ENCODE measurements at places on chromosomes 2 and 18.

DNA sequence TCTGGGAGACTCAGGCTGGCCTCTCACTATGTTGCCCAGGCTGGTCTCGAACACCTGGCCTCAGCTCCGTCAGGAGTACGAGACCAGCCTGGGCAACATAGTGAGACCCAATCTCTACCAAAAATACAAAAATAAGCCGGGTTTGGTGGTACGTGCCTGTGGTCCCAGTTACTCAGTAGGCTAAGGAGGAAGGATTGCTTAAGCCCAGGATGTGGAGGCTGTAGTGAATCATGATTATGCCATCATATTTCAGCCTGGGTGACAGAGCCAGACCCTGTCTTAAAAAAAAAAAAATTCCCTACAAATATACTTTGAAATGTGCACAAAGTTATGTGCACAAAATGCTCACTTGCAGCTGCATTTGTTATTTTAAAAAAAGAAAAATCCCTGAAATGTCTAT, 26.3 kb upstream of the AGAP1 start:
- DNase-seq, result no peak

GRCh38 chr18:13546638-13547037, 179.7 kb downstream of the FAM210A start:
- no peak for DNase-seq

- DNase-seq, result no peak
Measured at GRCh38 chr2:238730001-238730669, 117.8 kb upstream of the TWIST2 start.

DNA sequence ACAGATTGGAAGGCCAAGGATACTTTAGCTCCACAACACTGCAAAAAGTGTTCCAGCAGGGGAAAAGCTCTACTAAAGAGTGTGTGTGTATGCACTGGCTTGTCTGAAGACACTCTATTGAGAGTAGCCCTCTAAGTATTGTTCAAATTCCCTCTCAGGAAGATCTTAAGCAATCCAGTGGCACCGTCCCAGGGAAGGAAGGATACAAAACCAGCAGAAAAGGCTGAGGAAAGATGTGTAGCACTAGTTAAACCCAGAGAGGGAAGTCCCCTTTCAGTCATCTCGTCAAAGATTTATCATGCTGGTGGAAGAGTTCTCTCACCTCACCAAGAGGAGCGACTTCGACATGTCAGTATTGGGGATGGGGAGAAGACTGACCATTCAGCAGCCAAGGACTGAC, 50.5 kb downstream of the DHRS9 start:
- DNase-seq, result no peak

DNA sequence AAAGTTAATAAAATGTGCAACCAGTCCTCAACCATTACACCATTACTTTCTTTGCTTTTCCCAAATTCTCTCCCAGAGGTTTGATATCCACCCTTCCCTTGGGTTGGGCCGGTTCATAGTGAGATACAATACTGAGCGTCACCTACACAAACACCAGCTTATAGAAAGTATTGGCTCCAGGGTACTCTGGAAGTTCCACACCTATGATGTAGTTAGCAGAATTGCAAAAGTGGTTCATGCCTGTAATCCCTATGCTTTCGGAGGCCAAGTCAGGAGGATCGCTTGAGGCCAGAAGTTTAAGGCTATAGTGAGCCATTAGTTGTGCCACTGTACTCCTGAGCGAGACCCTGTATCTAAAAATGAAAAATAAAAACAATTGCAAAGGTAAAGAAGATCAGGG, 15.3 kb upstream of the MAP4K3 start:
- DNase-seq, result no peak

- DNase-seq, result no peak
Measured at GRCh38 chr2:218870984-218871344, 9.7 kb upstream of the WNT10A start.

DNA sequence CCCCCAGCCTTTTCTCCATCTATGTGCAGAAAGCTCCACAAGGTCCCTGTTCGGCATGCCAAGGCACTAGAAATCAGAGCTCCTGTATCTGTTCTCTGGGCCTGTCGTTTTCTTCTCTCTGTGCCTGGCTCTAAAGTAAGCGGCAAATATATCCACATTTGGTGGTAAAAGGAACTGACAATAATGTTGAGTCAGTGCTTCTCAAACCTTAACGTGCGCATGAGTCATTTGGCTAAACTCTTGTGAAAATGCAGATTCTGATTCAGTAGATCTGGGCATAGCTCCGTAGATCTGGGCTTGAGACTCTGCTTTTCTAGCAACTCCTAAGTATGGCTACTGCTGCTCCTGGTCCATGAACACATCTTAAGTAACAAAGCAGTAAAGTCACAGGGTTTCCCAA, 16.5 kb upstream of the ACSL3 start:
- DNase-seq, result no peak

GRCh38 chr2:71560638-71561011, 107.3 kb downstream of the DYSF start:
- no peak for DNase-seq

GRCh38 chr2:217006217-217006616, 146.4 kb upstream of the TNP1 start:
- DNase-seq, result no peak

DNA sequence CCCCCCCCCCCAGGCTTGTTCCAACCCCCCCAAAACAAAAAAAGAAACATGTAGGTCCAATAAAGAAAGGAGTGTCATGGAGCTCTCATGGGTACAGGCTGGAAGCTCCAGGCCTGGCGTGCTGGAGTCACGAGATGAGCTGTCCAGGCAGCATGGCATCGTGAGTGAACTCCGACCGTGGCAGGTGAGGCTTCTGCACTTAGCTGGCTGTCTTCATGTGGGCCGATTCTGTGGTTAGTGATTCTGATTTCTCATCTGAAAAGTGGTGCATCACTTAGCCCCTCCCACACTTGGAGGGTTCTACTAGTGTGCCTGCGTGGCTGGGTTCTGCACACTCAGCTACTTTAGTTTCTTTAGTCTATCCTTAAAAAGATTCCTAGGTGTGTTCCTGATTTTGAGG, 126.4 kb upstream of the MGAT5 start:
- DNase-seq, result no peak

- DNase-seq, result no peak
Measured at GRCh38 chr2:21379140-21379539, 255.4 kb downstream of the TDRD15 start.

DNA sequence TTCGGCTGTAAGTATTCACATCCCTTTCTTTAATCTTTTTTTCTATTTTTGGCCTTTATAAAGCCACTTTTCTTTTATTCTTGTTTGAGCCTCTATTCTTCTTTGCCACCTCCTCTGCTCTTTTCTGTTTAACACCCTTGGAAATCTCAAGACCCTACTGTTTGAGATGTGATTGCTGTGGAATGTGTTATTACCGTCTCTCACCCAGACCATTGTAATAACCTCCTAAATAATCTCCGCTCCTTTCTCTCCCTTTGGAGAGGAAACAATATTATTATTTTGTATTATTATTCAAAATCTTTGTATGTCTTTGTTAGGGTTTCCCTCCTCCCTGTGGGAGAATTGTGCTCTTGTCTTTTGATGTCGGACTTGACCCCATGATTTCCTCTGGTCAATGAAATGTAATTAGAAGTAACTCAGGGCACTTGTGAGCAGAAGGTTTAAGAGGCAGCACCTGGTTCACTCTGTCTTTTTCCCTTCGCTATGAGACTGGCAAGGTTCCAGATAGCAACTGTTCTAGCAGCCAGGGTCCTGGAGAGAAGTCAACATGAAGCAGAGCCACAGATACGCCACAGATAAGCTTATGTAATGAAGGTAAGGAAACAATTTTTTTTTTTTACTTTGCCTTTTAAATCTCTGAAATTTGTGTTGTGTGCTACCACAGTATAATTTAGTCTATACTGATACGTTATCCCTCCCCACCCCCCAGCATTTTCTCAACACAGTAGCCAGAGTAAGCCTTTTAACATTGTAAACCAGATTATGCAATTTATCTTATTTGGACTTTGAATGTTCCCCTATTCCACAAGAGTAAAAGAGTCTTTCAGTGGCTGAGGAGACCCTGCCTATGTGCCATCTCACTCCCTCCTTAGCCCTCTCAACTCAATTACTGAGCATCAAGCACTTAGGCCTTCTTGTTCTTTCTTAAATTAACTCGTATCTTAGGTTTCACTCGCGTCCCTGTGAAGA, 601.2 kb upstream of the ZNF804A start:
- no peak for DNase-seq

GRCh38 chr2:107430006-107430405, 396.7 kb upstream of the RGPD4 start:
- DNase-seq, result no peak

- DNase-seq, result no peak
Measured at GRCh38 chr2:120586507-120587278, 149.0 kb upstream of the GLI2 start.

DNA sequence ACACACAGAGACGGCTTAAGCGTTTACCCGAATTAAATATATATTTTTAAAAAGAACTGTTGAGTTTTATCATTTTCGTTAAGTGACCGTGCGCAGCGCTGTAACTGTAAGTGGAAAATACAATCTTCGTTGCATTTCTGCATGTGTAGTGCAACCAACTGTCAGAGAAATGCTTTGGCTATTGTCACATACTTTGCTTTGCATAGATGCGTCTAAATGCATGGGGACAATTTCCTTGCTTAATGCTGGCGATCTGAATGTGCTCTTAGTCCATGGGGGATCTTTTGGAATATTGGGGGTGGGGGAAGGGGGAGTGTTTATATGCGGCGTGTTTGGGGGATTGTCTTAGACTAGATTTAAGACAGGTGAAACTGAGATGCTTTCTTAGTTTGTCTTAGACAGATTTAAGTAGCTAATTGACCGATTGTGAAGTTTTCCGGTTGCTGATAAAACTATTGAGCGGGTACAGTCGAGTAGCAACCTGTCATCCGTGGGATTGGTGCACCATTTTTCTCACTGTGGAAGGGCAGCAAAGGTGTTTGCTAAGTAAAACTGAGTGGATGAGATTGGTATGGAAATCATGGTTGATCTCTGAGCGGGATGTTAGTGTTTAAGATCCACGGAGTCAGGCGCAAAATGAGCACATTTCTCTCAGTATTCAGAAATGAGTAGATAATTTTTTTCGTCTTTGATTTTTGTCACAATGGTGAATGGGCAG, 476 bp downstream of the VSNL1 start:
- DNase-seq, result no peak

DNA sequence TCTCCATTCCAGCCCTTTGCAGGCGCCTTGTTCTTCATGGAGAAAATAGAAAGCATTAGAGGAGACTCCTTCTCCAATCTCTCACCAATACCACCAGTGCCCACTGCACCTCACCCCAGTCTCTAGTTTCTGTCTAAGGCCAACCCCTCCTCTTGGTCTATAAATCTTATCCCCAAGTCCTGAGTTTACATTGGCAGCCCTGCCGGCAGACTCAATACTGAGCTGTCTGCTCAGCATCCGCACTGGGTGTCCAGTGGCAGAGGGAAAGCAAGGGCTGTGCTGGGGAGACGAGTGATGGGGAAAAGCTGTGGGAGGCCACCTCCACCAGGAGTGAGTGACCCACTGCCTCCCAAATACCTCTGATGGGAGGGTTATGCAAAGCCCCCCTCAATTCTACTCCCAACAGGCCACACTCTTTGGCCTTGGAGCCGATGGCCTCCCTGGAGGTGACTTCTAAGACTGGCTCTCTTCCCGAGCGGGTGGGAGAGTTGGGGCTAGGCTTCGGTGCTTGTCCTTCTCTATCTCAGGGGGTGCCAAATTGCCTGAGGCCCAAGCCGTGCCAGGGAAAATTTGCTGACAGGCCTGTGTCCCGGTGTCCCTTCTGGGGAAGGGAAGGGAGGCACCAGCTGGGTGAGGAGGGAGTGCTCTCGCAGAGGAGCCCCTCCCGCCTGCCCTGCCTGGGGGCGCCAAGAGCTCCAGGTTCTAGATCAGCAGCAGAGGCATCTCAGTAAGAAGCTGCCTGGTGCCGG, 165.2 kb upstream of the MSH6 start:
- DNase-seq, result no peak

- no peak for DNase-seq
Measured at GRCh38 chr18:5510135-5510846, 33.5 kb downstream of the EPB41L3 start.

DNA sequence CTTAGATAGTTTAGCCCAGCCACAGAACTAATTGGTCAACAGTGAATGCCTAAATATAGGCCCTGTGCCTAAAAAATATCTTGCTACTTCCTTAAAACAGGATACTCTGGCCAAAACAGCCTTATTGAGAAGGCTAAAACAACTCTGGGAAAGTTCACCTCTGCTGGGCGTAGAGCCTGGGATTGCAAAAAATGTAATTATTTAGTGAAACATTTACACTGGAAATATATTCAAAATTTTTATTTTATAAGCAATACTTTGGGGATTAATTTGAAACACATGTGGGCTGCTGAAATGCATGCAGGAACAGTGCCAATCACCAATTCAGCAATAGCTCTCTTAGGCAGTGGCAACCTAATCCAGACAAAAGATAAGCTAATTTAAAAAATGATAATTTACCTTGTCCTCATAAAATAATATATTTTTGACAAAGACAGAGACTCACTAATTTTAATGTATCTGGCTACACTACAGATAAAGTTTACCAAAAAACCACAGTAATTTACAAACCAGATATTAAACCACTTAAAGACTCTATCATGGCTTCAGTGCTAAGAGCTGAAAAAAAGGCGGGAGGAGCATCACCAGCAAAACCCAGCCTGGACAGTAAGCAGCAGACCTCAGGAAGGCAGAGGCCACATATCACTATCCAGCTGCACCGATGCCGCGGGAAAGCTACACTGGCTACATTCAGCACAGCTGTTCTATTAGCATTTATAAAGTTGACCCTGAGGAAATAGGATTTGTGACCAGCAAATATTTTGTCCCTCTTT, 18.5 kb downstream of the TRAK2 start:
- no peak for DNase-seq
